ENCODE measurements at places on chromosomes 3 and 15. TPM values are rescaled to one million over a fixed set of nuclear protein-coding genes. Genes with fewer than 3 reads are reported as not detected.
A peak's percentile ranks its signal among the peaks of the same experiment; 100 is the strongest.

DNA sequence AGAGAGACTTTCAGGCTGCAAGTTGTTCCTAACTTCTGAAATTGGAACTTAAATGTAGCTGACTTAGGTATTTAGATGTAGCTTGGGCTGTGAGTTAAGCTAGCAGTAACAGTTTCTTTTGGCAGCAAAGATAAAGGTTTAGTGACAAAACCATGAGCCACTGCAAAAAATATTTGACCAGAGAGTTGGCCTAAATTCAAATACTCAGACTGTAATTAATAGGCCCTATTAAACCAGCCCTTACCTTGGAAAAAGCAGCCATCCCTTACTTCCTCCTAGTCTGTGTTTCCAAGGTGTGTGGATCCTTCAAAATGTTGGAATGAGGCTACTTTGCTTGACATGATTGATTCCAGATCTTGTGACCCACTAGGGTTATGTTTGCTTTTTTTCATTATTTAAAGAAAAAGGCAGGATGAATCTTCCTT, 8.2 kb downstream of the TPM1 start:
- H3K27me3 ChIP-seq, result peaks cover 9% of the 10 kb centered on the region
- peaks cover 21% of the 10 kb centered on the region for H3K4me1 ChIP-seq
- DNase-seq, result no peak
- no peaks in the 10 kb centered on the region for H3K36me3 ChIP-seq
- H3K27ac ChIP-seq, result no peak overlapping the region
- no peak overlapping the region for H3K4me3 ChIP-seq

- peaks cover 3% of the 10 kb centered on the region for H3K4me1 ChIP-seq
- H3K4me3 ChIP-seq, result no peak overlapping the region
- H3K36me3 ChIP-seq, result no peaks in the 10 kb centered on the region
- DNase-seq, result no peak
These were observed 292.9 kb upstream of the NR2F2 start for GRCh38 chr15:96037584-96037983.

- peaks cover 11% of the 10 kb centered on the region for H3K27me3 ChIP-seq
- no peak for DNase-seq
These were observed 118.5 kb downstream of the SEC22A start for GRCh38 chr3:123320221-123320620.

DNA sequence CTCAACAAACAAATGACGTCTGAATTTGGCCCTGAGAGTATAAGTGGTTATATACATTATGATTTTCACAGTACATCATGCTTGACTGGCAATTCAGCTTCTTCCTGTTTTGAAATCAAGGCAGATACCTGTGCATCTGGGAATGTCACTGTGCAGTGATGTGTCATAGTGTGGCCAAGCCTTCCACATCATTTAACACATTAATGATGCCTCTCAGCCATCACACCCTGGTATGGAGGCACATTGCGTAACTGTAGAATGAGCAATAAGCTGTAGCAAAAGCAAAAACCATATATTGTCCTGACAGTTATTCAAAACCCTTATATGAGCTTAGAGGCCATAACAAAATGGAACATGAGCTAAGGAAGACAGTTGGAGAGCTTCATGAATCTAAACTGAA, 246.0 kb downstream of the EPHA3 start:
- H3K27me3 ChIP-seq, result no peaks in the 10 kb centered on the region
- no peaks in the 10 kb centered on the region for H3K36me3 ChIP-seq
- H3K27ac ChIP-seq, result no peak overlapping the region

DNA sequence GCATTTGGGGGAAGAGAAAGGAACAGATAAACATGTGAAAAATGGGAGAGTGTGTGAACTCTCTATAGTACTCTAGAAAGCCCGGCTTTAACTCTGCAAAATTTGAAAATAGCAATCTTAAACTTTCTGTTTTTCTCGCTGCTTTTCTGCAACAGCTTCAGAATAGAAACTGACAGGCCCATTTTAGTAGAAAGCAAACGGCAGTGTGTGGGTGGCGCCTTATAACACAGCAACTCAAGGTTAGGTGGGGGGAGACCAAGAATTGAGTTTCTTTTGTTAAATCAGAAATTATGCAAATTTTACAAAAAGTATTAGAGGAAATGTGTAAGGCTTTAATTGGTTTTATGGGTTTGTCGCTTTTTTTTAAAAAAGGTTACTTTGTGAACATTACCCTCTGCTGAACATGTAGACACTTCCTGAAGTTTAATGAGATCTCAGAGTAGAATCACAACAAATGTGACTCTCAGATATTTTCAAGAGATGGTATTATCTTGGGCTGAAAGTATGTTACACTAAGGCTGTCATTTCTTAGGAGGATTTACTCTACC, 107.0 kb downstream of the PTPRG start:
- DNase-seq, result no peak
- no peak overlapping the region for H3K27ac ChIP-seq
- no peaks in the 10 kb centered on the region for H3K4me1 ChIP-seq
- H3K4me3 ChIP-seq, result no peak overlapping the region
- H3K27me3 ChIP-seq, result no peaks in the 10 kb centered on the region

DNA sequence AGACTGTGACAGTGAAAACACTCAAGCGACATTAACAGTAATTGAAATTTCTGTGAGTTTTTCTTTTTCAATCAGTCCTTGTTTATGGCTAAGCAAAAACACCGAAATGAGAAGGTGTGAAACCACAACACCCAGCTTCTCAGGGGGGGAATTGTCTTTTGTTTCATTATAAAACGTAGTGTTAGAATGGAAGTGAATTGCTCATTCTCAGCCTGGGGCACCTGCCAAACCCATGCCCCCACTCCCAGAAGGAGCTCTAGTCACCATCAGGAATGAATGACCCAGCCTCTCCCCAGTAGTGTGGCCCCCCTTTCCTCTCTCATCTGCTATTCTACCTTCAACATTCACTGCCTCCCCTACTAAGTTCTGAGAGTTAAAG, 185.8 kb upstream of the CFAP20DC start:
- no peak overlapping the region for H3K4me3 ChIP-seq
- peaks cover 4% of the 10 kb centered on the region for H3K4me1 ChIP-seq
- DNase-seq, result no peak
- H3K27me3 ChIP-seq, result no peaks in the 10 kb centered on the region
- peaks cover 5% of the 10 kb centered on the region for H3K36me3 ChIP-seq

DNA sequence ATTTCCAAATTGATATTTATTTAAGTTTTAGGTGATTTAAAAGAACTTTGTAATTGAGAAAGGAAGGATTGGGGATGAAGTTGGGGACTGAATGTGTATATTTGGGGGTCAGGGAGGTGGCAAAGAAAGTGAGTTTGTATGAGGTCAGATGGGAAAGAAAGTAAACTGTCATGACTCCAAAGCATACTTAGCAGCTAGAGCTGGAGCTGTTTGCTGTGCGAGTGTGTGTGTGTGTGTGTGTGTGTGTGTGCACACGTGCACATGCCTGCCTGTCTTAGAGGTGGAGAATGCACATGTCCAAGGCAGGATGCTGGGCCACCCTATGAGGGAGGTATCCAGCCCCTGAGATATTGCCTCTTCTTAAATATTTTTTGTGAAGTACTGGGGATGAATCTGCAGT, 21.0 kb downstream of the BOC start:
- H3K4me1 ChIP-seq, result peaks cover 3% of the 10 kb centered on the region
- no peak for DNase-seq
- H3K4me3 ChIP-seq, result no peak overlapping the region
- H3K27me3 ChIP-seq, result peaks cover 5% of the 10 kb centered on the region

GRCh38 chr15:77825252-77825542, 192.5 kb upstream of the LINGO1 start:
- DNase-seq, result no peak
- peaks cover 8% of the 10 kb centered on the region for H3K4me1 ChIP-seq
- H3K36me3 ChIP-seq, result no peaks in the 10 kb centered on the region
- no peak overlapping the region for H3K4me3 ChIP-seq

- H3K4me3 ChIP-seq, result peak within 1 kb of the TSS; percentile 72
- H3K27me3 ChIP-seq, result peaks cover 91% of the 10 kb centered on the region
- DNase-seq, result no peak
- peaks cover 23% of the 10 kb centered on the region for H3K4me1 ChIP-seq
These were observed at the start of gene NTRK3 for GRCh38 chr15:88256279-88257230. NTRK3 (minus strand) TSS chr15:88256739; CDS start chr15:88256153, 586 bp downstream.

Gene PLSCR5
- not detected for polyA plus RNA-seq

Gene GABRB3
- not detected for polyA plus RNA-seq
